ENCODE measurements at places on chromosomes 7 and 10.

GRCh38 chr7:38316733-38317360, 43.4 kb upstream of the TARP start:
- no peak for DNase-seq

- no peak for DNase-seq
These were observed 8.9 kb upstream of the C7orf33 start for GRCh38 chr7:148581624-148582023.

- no peak for DNase-seq
These were observed 10.7 kb upstream of the CASD1 start for GRCh38 chr7:94498918-94499317.

GRCh38 chr10:6052247-6053221, 9.6 kb downstream of the IL2RA start:
- DNase-seq, result no peak

GRCh38 chr10:113415246-113415645, 137.6 kb upstream of the HABP2 start:
- DNase-seq, result no peak

GRCh38 chr10:22481687-22482539, 136.6 kb downstream of the SPAG6 start:
- DNase-seq, result no peak

- peak; percentile 75 for DNase-seq
These were observed 3.0 kb upstream of the HOXA1 start for GRCh38 chr7:27098578-27099451.

- peak; percentile 59 for DNase-seq
These were observed 15.3 kb upstream of the THSD7A start for GRCh38 chr7:11847336-11847735.

- DNase-seq, result peak; percentile 74
These were observed 160.2 kb downstream of the JAZF1 start for GRCh38 chr7:28020302-28020940.

- peak; percentile 62 for DNase-seq
These were observed 8.0 kb upstream of the GRK5 start for GRCh38 chr10:119199231-119199992.

DNA sequence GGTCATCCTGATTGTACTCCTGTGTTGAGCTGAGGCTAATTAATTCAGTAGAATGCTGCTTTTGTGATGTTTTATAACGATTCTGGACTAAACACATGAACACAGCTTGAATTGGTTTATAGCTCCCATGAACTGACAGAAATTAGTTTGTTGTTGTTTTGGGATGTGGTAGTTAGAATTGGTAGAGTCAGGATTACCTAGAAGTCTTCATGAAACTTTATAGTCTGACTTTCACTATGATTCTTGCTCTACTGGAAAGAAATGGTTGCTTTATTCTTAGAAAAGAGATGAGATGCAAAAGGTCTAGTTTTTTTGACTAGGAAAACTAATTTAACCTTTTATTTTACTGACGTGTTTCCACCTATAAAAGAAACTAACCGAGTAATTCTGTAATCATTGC, 23.4 kb upstream of the TRUB1 start:
- no peak for DNase-seq

All from NCI-H1417 (cell line).